ENCODE measurements at places on chromosomes 12 and 14.

DNA sequence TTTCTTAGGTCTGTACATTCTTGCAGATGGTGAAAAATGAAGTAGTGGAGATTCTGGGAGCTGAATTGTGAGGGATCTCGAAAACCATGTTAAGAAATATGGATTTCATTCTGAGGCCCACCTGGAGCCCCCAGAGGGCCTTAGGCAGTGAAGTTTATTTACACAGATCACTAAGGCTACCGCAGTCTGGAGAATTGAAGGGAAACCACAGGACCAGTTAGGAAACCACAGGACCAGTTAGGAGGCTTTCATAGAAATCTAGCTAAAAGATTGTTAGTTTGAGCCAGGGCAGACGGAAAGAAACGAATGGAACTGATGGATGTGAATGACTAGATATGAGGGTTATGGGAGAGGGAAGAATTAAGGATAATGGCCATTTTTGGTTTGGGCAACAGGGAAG, 7.2 kb downstream of the CBLN3 start:
- DNase-seq, result no peak

DNA sequence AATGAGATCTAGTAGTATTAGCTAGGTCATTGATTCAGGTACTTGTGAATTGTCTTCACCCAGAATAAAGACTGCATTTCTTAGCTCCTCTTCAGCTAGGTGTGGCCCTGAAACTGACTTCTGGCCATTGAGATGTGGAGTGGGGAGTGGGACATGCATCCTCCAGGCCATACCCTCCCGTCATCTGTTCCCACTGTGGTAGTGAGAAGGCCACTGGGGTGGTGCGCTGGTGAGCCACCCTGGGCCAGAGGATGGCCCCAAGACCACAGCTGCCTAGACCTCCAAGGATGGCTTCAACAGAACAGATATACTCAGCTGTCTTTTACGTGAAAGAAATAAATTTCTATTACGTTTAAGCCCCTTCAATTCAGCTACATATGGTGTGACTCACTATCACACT, 36.5 kb downstream of the TRIM9 start:
- DNase-seq, result no peak

DNA sequence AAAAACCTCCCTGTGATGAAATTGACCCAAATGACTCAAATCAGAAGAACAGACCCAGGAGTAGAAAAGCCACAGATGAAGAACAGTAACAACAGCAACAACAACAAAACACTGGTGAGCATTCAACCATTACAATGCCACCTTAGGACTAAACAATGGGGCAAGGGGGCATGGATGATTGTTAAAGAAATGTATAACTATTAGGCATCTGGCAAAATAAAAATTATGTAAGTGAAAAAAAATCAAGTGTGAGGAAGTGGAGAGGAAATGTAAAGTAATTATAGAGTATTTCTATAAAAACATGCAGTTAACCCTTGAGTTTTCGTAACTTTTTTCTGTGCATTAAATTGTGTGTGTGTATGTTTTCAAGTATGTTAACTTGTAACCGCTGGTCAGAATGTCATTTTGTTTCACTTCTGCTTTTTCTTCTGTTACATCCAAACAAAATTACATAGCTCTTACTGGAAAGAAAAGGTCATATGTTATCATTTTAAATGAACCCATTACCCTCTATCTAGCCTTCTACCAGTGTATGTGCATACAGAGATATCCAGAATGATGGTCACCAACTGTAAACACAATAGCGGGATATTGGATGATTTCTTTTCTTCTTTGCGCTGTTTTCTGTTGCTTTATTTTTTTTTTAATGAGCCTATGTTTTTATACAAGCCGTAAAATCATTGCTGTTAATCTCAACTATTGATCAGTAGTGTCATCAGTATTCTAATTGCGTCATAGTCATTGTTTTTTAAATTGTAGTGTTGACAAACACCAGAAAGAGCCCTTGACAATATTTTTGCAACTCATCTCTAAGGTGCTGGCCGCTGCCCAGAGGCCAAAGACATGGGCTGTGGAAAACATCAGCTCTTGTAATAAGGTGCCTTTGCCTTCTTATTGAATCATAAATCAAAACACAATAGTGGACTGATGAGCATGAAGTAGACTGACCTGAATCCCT, 170.6 kb downstream of the CRADD start:
- DNase-seq, result peak; percentile 57

DNA sequence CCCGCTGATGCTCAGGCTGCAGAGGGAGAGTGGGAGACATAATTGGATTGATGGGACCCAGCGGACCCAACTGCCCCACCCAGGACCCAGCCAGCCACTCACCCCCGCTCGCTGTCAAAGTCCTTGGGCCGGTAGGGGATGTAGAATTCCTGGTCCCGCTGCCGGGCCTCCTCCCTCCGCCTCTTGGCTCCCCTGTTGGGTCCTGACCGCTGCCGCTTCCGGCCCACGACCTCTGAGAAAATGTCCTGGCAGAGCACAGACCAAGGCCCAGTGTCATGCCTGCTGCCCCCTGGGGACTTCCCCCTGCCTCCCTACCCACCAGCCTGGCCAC, 13.5 kb downstream of the CFAP73 start:
- no peak for DNase-seq

DNA sequence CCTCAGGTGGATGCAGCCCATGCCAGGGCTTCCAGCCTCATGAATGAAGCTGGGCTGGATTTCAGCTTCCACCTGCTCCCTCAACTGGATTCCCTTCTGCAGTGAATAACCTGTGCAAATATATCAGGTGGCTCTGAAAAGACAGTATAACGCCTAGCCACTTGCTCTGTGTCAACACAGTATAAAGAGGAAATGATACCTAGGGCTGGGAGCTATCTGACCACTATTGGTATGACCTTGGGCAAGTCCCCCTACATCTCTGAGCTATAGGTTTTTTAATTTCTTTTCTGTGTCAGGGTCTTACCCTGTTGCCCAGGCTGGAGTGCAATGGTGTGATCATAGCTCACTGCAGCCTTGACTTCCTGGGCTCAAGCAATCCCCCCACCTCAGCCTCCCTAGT, 19.8 kb downstream of the ISM2 start:
- peak; percentile 46 for DNase-seq

GRCh38 chr14:105839425-105840265, 313.3 kb downstream of the TMEM121 start:
- no peak for DNase-seq

DNA sequence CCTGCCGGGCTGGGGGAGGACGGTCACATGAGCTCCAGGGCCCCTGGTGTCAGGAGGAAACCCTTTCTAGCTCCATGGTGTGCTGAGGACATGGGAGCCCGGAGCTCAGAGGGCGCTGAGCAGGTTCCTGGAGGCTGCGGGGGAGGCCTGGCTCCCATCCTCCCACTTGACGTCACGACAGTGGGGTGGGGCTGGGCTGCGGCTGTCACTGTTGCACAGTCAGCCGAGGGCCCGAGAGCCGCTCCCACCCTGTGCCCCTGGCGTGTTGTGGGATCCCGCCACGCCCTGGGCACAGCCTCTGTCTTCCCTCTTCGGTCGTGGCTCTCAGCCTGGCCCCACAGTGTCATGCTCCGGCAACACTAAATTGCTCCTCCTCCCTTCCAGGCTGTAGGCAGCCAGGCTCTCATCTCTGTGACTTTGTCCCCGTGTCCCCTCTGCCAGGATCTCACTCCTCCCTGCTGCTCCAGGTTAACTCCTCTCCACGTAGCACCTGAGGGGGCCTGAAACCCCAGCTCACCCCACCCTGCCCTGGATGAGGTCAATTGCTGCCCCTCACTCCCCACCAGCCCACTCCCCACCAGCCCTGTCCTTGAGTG, 33.0 kb downstream of the BEGAIN start:
- no peak for DNase-seq

DNA sequence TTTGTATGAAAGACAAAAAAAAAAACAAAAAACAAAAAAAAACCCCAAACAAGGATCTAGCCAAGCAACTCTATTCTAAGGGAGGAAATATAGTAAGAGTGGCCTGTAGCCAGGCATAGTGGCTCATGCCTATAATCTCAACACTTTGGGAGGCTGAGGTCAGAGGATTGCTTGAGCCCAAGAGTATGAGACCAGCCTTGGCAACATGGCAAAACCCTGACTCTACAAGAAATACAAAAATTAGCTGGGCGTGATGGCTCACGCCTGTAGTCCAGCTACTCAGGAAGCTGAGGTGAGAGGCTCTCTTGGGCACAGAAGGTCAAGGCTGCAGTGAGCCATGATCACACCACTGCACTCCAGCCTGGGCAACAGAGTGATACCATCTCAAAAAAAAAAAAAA, 47.9 kb downstream of the TMEM117 start:
- DNase-seq, result no peak

GRCh38 chr12:131192951-131193350, 239.2 kb downstream of the ADGRD1 start:
- no peak for DNase-seq

DNA sequence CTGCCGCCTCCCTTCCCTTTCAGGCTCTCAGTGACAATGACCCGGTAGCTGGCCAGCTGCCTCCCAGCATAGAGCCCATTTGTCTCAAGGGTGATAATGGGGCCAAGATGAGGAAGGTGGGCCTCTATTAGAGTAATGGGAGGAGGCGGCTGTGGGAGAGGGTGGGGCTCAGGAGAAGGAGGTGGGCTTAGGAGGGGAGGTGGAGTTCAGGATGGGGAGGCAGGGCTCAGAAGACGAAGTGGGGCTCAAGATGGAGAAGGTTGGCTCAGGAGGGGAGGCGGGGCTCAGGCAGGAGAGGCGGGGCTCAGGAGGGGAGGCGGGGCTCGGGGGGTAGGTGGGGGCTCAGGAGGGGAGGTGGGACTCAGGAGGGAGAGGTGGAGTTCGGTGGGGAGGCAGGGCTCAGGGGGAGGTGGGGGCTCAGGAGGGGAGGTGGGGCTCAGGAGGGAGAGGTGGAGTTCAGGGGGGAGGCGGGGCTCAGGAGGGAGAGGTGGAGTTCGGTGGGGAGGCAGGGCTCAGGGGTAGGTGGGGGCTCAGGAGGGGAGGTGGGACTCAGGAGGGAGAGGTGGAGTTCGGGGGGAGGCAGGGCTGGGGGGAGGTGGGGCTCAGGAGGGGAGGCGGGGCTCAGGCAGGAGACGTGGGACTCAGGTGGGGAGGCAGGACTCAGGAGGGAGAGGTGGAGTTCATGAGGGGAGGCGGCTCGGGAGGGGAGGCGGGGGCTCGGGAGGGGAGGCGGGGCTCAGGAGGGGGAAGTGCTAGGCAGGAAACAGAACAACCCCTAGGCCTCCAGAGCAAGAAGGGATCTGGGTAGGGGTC, 36.8 kb downstream of the IQSEC3 start:
- DNase-seq, result no peak

DNA sequence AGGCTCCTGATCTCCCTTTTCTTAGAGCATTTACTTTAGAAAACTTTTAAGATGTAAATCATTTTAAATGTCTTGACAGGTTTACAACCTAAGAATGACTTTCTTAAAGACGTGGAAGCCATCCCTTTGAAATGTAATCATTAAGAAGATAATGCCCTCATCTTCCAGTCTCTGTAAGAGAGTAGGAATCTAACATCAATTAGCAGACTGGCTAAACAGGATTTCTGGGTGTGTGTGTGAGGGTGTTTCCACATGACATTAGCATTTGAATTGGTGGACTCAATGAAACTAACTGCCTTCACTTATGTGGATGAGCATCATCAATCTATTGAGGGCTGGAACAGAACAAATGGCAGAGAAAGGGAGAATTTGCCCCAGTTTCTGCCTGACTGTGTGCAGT, 329.5 kb downstream of the RPL10L start:
- DNase-seq, result no peak

- no peak for DNase-seq
Measured at GRCh38 chr12:111975161-111975931, 37.6 kb downstream of the TMEM116 start.

DNA sequence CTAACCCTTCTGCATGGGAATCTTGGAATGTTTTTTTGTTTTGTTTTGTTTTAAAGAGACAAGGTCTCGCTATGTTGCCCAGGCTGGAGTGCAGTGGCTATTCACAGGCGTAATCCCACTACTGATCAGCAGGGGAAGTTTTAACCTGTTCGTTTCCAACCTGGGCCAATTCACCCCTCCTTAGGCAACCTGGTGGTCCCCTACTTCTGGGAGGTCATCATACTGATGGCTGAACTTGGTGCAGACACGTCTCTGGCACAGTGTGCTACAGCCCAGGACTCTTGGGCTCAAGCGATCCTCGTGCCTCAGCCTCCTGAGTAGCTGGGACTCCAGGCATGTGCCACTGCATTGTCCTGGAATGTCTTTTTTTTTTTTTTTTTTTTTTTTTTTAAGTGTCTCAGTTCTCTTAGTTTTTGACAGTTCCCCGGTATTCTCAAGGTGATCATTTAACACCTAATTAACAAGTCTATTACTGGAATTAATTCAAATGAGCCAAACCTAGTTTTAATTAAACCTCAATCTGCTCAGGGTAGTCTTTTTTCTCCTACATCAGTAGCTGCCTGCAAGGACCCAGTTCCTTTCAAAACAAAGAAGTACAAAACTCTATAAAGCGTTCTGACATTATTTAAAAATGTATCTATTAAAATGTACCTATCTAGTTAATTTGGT, 49.0 kb upstream of the ISM2 start:
- DNase-seq, result no peak

DNA sequence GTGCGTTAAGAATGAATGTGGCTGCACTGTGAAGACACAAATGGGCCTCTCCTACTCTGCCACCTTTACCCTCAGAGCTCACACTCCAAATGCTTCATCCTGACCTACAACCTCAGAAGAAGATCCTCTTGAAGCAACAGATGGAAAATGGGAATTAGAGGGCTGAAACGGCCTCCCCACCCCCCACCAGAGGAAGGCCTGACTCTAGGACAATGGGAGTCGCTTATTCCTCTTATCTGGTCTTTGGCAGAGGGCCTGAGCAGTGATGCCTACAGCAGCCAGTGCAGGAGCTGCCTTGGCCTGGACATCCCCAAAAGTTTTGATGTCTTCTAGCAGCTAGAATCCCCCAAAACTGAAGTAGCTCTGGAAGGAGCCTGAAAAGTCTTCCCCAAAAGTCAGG, 29.2 kb downstream of the BTBD7 start:
- DNase-seq, result no peak

- DNase-seq, result no peak
Measured at GRCh38 chr14:100549834-100550625, 37.2 kb downstream of the BEGAIN start.

DNA sequence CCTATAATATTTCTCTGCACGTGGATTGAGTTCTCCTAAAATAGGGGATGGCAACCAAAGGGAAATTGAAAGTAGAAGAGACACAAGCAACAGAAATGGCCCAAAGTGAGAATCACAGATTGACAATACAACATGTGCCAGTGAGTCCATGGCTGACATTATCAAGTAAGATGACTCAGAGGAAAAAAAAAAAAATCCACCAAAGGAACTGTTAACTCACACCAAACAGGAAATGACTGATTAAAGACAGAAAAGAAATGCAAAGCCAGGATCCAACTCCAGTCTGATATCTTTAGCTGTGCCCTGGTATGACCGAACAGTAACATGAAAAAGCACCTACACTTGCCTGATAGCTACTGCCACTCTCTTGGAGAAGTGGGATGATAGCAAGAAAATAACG, 485.0 kb downstream of the PRKD1 start:
- no peak for DNase-seq

- no peak for DNase-seq
Measured at GRCh38 chr12:109953656-109954055, 42.5 kb downstream of the GIT2 start.

GRCh38 chr12:10067264-10067663, 31.5 kb downstream of the CLEC1A start:
- DNase-seq, result no peak

GRCh38 chr14:74064883-74065282, 19.4 kb downstream of the ALDH6A1 start:
- no peak for DNase-seq

Data from GM19239 (cell line).